Karpas-422 (cell line): ENCODE measurements at places on chromosomes 5 and 9. TPM values are rescaled to one million over a fixed set of nuclear protein-coding genes. Genes with fewer than 3 reads are reported as not detected.

DNA sequence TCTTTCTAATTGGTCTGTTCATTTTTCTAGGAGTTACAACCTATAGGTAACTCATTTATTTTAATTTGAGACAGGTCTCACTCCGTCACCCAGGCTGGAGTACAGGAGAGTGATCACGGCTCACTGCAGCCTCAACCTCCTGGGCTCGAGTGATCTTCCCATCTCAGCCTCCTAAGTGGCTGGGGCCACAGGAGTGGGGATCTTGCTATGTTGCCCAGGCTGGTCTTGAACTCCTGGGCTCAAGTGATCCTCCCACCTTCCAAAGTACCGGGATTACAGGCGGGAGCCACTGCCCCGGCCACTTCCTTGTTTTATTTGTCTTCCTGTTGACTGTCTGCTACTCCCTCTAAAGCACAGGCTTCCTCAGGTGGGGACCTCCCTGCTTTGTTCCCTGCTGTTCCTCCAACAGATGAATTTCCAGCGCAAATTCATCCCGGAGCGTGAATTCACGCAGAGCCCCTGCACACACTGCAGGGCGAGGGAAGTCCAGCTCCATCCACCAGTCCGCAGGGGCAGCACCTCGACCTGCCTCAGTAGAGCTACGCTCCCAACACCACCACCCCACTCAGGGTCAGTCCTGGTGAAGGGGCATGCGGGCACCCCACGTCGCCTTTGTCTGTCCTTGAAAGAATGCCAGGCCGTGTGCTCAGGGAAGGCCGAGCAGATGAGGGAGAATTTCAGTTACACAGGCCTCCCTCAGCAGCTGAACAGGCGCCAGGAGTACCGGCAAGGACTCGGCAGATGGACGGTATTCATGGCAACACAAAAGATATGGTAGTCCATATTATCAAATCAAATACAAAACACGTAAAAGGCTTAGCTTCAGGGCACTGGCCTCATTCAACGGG is 6.3 kb downstream of the QSOX2 start:
- no peak for DNase-seq

- peak; percentile 27 for DNase-seq
Observed at GRCh38 chr5:147813696-147814095, 17.8 kb downstream of the SPINK1 start.

- no peak for DNase-seq
Observed at GRCh38 chr5:135604056-135604455, 25.3 kb upstream of the CXCL14 start.

- no peak for DNase-seq
Observed at GRCh38 chr9:19988281-19988680, 199.4 kb upstream of the SLC24A2 start.

Gene JAKMIP2
- 39.5 and 58.7 TPM in 2 replicates for total RNA-seq

- DNase-seq: no peak
Observed at GRCh38 chr5:175475248-175475647, 3.1 kb upstream of the SFXN1 start.

- DNase-seq: no peak
Observed at GRCh38 chr9:89896806-89897340, 292.1 kb downstream of the GADD45G start.

- DNase-seq: peak; percentile 62
Observed at GRCh38 chr5:141960018-141960417, 2.0 kb upstream of the PCDH12 start.

Gene ITGA2
- total RNA-seq: not detected in 2 replicates

DNA sequence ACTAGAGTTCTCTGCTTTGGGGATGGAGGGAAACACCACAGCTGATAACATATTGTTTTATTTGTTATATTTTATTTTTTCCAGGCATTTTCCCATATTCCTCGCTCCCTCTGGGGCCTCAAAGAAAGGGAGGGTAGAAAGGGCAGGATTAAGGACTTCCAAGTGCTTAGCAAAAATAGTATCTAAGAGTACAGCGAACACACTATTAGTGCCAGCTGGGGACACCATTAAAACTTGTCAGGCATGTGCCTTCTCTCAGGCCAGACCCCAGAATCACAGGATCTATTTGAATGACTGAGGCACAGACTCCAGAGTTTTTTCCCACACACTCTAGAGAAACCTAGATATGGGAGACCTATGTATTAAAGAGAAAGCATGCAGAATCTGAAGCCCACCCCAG is 451.0 kb upstream of the TRPC7 start:
- no peak for DNase-seq

DNA sequence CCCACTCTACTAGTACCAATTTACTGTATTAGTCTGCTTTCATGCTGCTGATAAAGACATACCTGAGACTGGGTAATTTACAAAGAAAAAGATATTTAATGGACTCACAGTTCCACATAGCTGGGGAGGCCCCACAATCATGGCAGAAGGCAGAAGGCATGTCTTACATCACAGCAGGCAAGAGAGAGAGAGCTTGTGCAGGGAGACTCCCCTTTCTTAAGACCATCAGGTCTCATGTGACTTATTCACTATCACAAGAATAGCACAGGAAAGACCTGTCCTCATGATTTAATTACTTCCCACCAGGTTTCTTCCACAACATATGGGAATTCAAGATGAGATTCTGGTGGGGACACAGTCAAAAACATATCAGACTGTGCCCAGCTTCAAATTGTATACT is 11.5 kb downstream of the UGT3A1 start:
- no peak for DNase-seq

Gene NEUROG1
- not detected in 2 replicates for total RNA-seq

- DNase-seq: no peak
Observed at GRCh38 chr9:120741701-120742100, 27.4 kb upstream of the MEGF9 start.

DNA sequence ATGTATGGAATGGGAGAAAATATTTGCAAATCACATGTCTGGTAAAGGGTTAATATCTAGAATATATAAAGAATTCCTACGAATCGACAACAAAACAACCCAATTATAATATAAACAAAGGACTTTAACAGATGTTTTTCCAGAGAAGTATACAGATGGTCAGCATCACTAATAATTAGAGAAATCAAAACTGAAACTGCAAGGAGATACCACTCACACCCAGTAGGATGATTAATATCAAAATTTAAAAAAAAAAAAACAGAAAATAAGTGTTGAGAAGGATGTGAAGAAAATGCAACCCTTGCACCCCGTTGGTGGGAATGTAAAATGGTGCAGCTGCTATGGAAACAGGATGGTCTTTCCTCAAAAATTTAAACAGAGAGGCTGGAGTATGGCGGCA is 34.6 kb upstream of the F2R start:
- DNase-seq: no peak

- no peak for DNase-seq
Observed at GRCh38 chr5:77621440-77621839, 17.1 kb downstream of the OTP start.

Gene TMEM203
- total RNA-seq: 30.6 and 39.8 TPM in 2 replicates

DNA sequence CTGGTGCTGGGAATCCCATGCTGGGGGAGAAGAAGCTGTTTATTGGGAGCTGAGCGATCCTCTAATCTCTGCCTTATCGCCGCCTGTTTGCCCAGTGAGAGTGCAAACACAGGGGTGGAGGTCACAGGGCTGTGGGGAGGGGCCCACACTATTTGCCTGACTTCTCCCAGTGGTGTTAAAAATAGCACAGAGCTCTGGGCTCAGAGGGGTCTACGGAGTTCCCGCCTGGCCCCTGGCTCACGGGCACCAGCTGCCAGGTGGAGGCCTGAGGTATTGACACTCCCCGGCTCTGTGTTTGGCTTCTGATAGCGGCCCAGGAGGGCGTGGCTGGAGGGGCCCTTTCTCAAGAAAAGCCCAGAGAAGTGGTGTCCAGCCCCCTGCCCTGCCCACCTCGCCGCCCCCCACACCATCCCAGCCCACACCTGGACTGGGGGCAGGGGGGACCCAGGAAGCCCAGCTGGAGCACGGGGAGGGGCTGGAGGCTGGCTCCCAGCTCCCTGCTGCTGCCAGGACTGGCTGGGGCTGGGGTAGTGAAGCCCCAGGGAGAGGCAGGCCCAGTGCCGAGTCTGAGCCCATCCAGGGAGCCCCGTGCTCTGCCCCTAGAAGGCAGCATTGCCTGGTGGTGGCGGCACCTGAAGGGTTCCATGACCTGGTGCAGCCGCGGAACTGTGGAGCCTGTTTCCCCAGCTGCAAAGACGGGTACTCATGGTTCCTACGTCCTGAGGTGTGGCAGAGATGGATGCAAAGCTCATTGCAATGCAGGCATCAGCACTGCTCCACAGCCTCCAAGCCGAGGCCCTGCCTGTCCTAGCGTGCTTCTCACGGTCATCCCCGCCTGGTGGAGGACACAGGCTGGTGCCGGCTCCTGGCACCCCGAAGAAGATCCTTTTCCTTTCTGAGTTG is 35.7 kb upstream of the EGFL7 start:
- DNase-seq: no peak

DNA sequence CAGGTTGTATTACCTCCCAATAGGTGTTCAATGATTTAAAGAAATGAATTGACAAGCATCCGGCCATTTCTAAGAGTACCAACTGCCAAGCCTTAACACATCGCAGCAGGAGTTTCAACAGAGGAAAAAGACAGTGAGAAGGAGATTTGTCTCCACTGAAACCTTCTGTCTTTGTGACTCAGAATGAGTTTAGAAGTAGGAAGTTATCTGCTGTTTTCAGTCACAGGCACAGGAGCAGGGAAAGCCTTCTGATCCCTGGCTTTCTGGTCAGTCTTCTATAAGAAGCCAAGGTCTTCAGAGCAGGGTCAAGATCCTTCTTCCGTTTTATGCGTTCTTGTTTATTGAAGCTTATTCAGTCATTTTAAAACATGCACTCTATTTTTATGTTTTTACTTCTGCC is 390.7 kb upstream of the PCSK5 start:
- no peak for DNase-seq

DNA sequence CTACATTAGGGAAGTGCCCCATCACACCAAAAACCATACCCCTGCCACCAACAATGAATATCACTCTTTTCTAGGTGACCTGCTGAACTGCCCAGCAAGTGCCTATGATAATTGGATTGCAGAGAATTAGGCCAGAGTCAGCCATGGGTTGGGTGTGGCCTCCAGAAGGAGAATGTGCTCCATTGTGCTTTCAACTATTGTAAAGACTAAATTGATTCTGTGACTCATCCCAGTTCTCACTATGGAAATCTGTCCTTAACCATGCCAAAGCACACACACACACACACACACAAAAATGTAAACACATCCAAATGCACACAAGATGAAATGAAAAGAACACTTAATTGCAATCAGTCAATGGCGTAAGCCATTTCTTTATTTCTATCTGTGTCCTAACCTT is 25.7 kb downstream of the DRD1 start:
- DNase-seq: no peak

- DNase-seq: peak; percentile 84
Observed at GRCh38 chr5:151150471-151151262, 6.9 kb downstream of the ANXA6 start.

Gene DND1
- total RNA-seq: 0.71 and 2.0 TPM in 2 replicates

Gene POLR3G
- total RNA-seq: 32.9 and 62.5 TPM in 2 replicates

DNA sequence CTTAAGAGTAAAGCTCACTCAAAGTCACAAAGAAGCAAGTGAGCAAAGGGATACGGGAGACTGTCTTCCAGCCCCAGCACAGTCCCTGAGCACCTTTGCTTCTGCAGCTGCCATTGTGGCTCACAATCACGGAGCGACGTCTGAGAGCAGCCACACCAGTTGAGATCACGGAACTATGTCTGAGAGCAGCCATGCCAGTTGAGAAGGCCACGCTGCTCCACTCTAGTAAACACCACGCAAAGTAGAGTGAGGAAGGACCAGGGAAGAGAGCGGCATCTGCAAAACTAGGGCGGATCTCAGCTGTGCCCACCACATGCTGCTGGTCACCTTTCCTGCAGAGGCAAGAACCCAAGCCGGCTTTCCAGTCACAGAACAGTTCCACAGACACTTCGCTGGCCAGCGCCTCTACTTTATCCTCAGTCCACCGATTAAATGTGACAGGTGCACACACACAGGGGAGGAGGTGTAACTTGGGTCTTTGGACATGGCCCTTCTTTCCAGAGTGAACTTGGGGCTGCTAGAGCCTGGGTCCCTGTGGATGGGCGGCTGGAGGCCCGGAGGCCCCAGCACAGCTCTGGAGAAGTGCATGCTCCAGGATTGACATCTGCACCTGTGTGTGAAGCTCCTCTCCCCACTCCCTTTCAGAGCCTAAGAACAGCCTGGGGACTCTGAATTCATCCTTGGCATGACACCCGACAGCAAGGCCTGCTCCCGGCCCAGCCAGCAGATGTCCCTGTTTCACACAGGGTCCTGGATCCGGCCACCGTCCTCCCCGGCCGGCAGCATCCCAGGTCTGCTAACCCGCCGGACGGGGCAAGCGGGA is 324.9 kb upstream of the IRX4 start:
- no peak for DNase-seq

GRCh38 chr9:87445646-87446045 is 52.0 kb upstream of the DAPK1 start:
- peak; percentile 82 for DNase-seq

- DNase-seq: peak; percentile 44
Observed at GRCh38 chr5:6202149-6202967, 176.0 kb downstream of the MED10 start.

Gene TMC1
- not detected in 2 replicates for total RNA-seq

DNA sequence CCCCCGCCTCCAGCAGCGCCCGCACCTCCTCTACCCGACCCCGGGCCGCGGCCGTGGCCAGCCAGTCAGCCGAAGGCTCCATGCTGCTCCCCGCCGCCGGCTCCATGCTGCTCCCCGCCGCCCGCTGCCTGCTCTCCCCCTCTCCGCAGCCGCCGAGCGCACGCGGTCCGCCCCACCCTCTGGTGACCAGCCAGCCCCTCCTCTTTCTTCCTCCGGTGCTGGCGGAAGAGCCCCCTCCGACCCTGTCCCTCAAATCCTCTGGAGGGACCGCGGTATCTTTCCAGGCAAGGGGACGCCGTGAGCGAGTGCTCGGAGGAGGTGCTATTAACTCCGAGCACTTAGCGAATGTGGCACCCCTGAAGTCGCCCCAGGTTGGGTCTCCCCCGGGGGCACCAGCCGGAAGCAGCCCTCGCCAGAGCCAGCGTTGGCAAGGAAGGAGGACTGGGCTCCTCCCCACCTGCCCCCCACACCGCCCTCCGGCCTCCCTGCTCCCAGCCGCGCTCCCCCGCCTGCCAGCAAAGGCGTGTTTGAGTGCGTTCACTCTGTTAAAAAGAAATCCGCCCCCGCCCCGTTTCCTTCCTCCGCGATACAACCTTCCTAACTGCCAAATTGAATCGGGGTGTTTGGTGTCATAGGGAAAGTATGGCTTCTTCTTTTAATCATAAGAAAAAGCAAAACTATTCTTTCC is 19.3 kb downstream of the CDKN2A start:
- no peak for DNase-seq

GRCh38 chr5:62042007-62042406 is 264.0 kb upstream of the KIF2A start:
- no peak for DNase-seq

- DNase-seq: no peak
Observed at GRCh38 chr5:126837242-126837641, 60.3 kb downstream of the LMNB1 start.

GRCh38 chr5:89343666-89344065 is 460.7 kb upstream of the MEF2C start:
- no peak for DNase-seq

Gene CCL27
- 0.36 TPM in 1 of 2 replicates, not detected in the other for total RNA-seq

- DNase-seq: no peak
Observed at GRCh38 chr9:81312346-81312745, 377.0 kb downstream of the TLE1 start.
